ENCODE measurements at places on chromosomes 11 and 22.

DNA sequence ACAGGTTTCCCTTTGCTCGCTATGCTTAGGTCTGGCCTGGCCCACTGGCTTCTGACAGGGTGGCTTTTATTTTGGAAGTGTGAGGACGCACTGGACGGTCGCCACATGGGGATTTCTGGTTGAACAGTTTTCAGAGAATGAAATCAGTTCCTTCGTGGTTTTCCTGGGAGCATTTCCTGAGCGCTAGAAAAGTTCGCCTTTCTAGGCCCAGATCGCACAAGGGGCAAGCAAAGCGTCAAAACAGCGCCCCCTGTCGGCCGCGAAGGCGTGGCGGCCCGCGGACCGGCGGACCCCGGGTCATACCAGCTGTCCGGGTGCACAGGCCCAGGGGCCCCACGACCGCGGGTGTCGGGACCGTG, 12.7 kb upstream of the CYP2R1 start:
- DNase-seq: peak; percentile 94

- no peak for DNase-seq
Observed at GRCh38 chr11:16338393-16338792, 18.0 kb downstream of the SOX6 start.

- DNase-seq: no peak
Observed at GRCh38 chr11:132187814-132188213, 817.4 kb downstream of the NTM start.

DNA sequence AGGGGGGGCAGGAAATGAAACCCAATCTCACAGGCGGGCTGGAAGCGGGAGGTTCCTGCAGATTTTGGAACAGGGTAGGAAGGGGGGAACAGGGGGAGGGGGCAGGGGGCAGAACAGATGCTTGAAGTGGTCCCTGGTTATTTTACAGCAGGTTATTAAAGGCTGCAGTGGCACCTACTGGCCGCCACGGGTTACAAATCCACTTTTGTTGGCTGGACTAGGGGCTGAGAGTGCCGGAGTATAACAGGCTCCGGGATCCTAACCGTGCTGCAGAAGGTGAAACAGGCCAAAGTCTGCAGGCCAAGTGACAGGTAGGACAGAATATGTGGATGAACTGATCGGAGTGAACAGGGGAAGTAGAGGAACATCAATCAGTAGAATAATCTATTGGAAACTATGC, 2.5 kb downstream of the ROBO3 start:
- DNase-seq: no peak

- DNase-seq: no peak
Observed at GRCh38 chr11:1486054-1486825, at the start of gene MOB2. MOB2 (minus strand) TSS chr11:1486779; CDS start chr11:1486556, 223 bp downstream.

- DNase-seq: peak; percentile 71
Observed at GRCh38 chr11:44324749-44325525, 15.0 kb upstream of the ALX4 start.

- peak; percentile 90 for DNase-seq
Observed at GRCh38 chr11:2933375-2934020, 4.3 kb upstream of the PHLDA2 start.

DNA sequence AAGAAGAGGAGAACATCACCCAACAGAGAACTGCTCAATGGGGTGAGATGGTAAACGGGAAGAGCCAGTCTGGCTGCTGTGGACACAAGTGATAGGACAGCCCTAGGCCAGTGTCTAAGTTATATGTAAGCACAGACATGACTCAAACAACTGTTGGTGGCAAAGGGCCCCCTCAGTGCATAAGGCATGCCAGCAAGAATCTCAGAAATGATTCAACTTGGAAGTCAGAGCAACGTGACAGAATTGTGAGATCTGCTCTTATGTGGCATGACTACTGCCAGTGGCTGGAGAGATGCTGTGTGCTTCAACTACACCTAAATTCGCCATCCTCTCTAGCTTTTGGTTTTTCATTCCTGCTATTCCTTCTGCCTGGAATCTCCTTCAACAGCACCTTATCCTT, 7.4 kb downstream of the SLN start:
- DNase-seq: no peak

GRCh38 chr11:14578541-14578956, 58.4 kb upstream of the PSMA1 start:
- no peak for DNase-seq

DNA sequence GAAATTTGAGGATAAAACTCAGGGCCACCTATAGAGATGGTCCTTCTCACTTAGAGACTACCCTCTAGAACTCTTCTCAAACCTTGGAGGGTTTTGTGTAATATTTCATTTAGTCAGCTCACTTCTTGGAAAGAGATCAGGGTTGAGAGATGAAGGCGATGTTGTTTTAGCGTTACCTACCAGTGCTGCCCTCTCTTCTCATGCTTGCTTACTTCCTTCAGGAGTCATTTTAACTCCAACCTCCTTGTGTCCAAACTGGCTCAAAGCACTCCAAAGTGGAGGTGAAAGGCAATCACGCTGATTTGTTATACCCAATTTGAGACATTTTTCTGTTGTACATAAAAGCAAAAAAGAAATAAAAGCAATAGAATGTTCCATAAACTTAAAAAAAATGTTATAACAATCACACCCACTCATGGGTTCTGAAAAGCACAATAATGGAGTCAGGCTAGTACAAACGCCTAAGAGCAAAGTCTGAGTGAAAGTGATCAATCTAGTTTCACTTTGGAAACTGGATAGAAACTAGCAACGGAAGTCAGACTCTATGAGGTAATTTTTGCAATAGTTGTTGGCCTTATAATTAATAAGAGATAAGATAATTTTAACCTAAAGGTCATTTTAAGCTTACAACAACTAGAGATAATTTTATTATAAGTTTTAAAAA, 117.1 kb downstream of the MRTFA start:
- no peak for DNase-seq

DNA sequence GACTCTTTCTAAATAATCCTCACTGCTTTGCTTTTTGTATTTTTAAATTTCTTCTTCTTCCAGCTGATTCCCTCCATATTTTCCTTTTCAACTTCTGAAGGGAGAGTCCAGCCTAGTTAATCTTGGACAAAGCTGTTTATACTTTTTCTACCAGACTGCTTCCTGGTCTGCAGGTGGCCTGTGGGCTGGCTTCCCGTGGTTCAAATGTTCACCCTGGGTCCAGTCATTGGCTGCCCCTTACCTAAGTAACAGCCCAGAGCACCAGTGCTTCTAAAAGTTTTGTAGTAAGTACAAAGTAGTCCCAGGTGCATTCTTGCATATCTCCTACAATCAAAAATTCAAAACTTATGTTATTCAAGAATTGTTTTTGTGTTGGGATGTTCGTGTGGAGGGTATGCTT, 19.1 kb downstream of the ZNF143 start:
- no peak for DNase-seq
